ENCODE measurements at places on chromosomes 5 and 9.

- DNase-seq, result no peak
These were observed 111.3 kb downstream of the FER start for GRCh38 chr5:108858959-108859358.

GRCh38 chr5:107517185-107518033 is 153.3 kb downstream of the EFNA5 start:
- no peak for DNase-seq

- no peak for DNase-seq
These were observed 7.4 kb downstream of the KLF9 start for GRCh38 chr9:70407081-70407503.

GRCh38 chr5:37552770-37553719 is 173.9 kb downstream of the WDR70 start:
- no peak for DNase-seq

DNA sequence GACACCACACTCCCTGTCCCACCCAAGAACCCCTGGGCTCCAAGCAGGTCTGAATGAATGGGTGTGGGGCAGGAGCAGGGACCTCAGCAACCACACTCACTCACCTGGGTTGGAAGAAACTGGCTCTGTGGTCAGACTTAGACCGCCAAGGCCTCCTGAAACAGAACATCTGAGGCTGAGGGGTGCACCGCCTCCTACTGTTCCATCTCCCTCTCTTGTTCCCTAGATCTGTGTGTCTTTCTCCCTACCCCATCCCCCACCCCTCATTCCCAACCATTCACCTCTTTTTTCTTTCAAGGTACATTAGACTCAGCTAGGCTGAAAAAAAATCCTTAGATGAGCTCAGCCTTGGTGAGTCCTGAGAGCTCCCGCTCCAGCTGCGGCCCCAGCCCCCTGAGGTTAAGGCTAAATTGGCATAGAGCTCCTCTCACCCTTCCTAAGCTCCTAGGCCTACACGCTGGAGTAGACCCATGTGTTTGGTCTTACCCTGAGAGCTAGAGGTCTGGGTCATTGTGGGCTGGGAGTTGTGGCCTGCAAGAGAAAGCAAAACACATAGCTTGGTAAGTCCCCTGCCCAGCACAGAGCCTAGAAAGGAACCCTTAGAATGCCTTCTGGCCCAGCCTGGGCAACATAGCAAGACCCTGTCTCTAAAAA is 4.8 kb downstream of the ECSCR start:
- no peak for DNase-seq

Data from hippocampal formation (tissue), 2 donors.